Femur (tissue), 1 donor: ENCODE measurements at places on chromosomes 2 and 18.

GRCh38 chr2:6692819-6693218 lies 172.9 kb downstream of the CMPK2 start:
- DNase-seq: no peak

DNA sequence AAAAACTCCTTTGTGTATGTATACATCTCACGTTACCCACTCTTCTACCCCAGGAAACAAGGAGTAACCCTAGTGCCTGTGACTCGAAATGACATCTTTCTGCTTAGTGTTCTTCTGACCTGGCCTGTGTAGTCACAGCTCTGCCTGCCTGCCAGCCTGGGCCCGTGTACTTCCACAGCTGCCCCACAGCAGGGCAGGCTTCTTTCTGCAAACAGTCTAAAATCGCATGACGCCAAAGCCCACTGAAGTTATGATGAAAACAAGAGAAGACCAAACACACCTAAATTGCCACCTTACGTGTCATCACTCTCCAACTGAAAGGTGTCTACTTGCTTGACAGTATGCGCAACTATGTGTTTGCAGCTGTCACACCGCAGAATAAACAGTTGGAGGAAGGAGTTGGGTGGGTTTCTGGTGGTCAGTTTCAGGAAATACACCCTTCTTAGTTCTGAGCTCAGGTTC lies 1.5 kb downstream of the GAREM1 start:
- peak; percentile 54 for DNase-seq

GRCh38 chr2:225319872-225320271 lies 79.6 kb upstream of the NYAP2 start:
- no peak for DNase-seq

GRCh38 chr18:73087282-73087977 lies 219.6 kb upstream of the NETO1 start:
- DNase-seq: no peak

DNA sequence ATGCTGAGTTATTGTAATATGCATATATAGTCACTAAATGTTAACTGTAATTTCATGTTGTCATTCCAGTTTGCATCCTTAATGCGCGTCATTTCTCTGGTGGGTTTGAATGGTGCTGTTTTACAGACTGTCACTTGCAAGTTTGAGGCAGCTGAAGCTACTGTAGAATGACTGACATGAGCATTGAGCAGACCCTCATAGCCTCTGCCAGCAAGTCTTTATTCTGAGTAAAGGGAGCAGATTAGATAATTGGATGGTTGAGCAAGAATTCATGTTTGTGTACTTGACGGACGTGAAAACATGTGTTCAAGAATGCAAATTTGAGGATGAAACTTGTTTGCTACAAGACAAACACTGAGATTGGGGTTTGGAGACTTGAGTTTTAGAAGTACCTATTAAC lies 854.8 kb upstream of the KLHL29 start:
- DNase-seq: no peak

DNA sequence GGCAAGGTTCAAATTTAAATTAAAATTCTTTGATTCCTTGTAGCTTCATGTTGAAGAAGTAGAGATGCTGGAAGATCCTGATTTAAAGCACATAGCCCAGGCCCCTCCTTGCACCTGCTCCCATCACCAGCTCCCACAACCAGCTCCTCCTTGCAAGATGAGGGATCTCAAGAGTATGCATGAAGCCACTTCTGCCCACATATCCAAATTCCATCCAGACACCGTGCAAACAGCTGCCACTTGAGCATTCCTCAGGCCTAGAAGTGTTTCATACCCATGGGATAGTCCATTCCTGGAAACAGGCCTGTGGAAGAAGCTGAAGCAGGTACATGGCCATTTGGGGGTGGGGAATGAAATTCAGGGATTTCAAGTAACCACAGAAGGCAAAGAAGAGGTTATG lies 32.4 kb upstream of the ITPRID2 start:
- no peak for DNase-seq

GRCh38 chr2:159077869-159078268 lies 109.4 kb downstream of the TANC1 start:
- DNase-seq: no peak

DNA sequence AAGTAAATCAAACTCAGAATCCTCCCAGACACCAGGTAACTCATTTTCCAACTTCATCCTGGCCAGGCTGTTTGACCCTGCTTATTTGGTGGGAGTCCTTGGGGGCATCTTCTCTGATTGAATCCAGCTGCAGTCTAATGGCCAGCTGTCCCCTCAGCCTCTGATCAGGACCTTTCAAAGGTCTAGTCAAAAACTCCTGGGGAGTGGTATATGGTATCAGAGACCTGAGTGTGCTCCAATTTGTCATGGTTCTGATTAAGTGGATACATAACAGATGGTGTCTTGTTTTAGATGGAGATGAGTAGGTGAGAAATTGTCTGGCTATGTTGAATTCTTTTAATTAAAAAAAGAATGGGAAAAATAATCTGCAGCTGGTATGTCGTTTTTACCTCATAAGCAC lies 842.6 kb upstream of the ACVR2A start:
- DNase-seq: no peak

- no peak for DNase-seq
Measured at GRCh38 chr2:119255760-119256581, 32.3 kb downstream of the STEAP3 start.
